NCI-H1417 (cell line): ENCODE measurements at places on chromosomes 4 and X.

GRCh38 chr4:100258675-100259074, 68.4 kb upstream of the DDIT4L start:
- DNase-seq = no peak

GRCh38 chrX:39814391-39814790, 283.4 kb downstream of the BCOR start:
- peak; percentile 72 for DNase-seq

- peak; percentile 26 for DNase-seq
Measured at GRCh38 chr4:38105475-38106220, 145.4 kb downstream of the PTTG2 start.

- DNase-seq = no peak
Measured at GRCh38 chr4:141858437-141858836, 222.1 kb downstream of the IL15 start.

- DNase-seq = no peak
Measured at GRCh38 chrX:37425370-37425769, 76.2 kb downstream of the PRRG1 start.

GRCh38 chr4:64200001-64200555, 209.2 kb downstream of the TECRL start:
- no peak for DNase-seq

GRCh38 chrX:46713672-46714490, 45.0 kb downstream of the SLC9A7 start:
- no peak for DNase-seq

- no peak for DNase-seq
Measured at GRCh38 chr4:138414202-138414601, 172.1 kb upstream of the SLC7A11 start.

DNA sequence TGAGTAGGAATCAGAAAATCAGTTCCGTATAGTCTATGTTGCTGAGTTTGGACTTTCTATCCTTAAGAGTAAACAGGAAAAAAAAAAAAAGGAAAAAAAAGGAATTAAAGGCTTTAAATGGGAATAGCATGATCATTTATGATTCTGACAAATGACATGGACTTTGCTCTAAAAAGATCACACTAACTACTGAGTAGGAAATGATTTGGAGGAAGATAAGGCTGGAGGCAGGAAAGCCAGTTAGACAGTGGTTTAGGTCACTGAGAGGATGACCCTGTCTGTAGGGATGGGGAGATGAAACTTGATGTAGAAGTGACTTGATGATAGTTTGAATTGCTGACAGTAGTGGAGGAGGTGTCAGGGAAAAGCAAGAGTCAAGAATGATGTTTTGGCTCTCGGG, 9.2 kb upstream of the JADE1 start:
- DNase-seq = no peak

- DNase-seq = no peak
Measured at GRCh38 chr4:159526172-159526571, 423.3 kb downstream of the RAPGEF2 start.

GRCh38 chrX:3638280-3638873, 75.1 kb downstream of the PRKX start:
- DNase-seq = peak; percentile 44

- no peak for DNase-seq
Measured at GRCh38 chr4:82381235-82381634, 7.4 kb upstream of the HNRNPD start.

DNA sequence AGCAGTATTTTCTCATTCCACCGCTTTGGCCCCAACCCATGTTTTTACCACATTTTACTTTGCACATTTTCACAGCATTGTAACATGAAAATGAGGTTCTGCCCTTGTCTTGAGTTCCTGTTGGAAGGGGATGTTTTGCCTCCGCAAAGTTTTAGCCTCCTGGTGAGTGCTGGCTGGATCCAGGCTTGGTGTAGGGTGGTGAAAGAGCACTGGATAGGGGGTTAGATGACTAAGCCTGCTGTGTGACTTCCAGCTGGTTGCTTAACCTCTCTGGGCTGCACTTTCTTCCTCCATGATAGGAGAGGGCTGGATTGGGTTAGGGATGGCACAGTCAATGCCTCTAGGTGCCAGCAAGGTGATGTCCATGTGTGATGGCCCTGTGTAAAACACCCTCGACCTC, 28.9 kb downstream of the CYTL1 start:
- DNase-seq = no peak

- no peak for DNase-seq
Measured at GRCh38 chr4:16513876-16514275, 287.6 kb upstream of the TAPT1 start.

- no peak for DNase-seq
Measured at GRCh38 chrX:97290199-97290598, 406.5 kb downstream of the RPA4 start.

- DNase-seq = peak; percentile 39
Measured at GRCh38 chr4:173013232-173013930, 155.2 kb upstream of the GALNT7 start.

GRCh38 chrX:12975991-12976558, 1.2 kb downstream of the TMSB4X start:
- no peak for DNase-seq

- DNase-seq = peak; percentile 24
Measured at GRCh38 chr4:137283737-137284136, 248.6 kb downstream of the PCDH18 start.

- DNase-seq = no peak
Measured at GRCh38 chr4:109811707-109812106, 3.9 kb upstream of the GAR1 start.

DNA sequence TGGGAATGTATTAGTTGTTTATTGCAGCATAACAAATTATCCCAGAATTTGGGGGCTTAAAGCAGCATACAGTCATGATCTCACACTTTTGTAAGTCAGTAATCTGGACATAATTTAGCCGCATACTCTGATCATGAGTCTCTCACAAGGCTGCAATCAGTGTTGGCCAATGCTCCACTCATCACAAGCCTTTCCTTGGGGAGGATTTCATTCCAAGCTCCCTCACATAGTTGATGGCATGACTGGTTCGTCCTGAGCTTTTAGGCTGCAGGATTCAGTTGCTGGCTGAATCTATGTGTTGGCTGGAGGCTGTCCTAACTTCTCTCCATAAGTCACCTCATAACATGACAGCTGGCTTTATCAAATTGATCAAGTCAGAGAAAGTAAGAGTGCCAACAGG, 1568.6 kb upstream of the PCDH7 start:
- no peak for DNase-seq

- no peak for DNase-seq
Measured at GRCh38 chrX:139554376-139554775, 23.8 kb downstream of the F9 start.

DNA sequence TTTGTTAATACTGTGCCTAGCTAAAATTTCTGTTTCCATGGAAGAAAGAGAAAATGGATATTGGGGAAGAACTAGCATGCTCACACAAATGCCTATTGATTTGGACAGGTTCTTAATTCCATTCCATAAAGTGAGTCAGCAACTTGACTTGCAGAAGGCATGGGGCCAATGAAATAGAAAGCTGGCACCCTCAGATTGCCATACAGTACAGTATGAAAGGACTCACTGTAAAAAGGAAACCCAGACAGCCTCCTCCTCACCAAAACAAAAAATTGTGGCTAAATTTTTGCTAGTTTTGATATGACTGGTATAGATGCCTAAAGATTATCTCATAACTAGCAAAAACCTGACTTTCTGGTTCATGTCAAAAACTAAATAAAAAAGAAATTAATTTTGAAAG, 11.2 kb upstream of the TAB3 start:
- no peak for DNase-seq

DNA sequence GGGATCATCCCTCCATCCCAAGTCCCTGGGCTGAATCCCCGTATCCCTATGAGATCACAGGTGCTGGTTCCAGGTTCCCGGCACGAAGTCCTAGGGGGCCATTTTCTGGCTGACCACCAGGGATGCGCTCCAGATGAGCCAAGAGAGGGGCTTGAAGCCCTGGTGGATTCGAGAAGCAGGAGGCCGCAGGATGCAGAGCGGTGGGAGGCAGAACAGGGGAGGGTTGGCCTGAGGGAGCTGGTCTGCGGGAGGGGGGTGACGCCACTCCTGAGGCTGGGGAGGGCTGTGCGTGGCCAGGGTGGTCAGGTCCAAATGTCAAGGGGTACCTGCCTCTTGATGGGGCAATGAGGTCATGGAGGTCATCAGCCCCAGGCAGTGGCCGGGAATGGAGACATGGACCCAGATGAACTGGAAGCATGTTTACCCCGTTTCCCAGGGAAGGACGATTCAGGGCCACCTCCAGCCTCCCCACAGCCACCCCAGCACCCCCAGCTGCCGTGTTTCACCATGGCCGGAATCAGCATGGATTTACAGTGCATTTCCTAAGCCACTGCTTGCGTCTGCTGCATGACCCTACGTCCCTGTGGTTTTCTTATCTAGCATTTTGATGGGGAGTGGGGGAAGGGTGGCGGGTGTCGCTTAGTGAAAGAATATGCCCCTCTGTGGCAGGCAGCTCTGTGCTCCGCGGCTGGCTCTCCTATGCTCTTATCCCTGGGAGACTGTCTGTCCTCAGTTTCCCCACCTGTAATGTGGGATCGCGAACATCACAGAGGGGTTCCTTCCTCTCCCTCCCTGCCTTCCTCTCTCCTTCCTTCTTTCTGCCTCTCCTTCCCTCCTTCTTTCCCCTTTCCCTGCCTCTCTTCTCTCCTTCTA, 17.0 kb upstream of the HTRA3 start:
- no peak for DNase-seq

GRCh38 chr4:107815158-107815557, 9.6 kb upstream of the SGMS2 start:
- no peak for DNase-seq
